ENCODE measurements at places on chromosomes 12 and 14. TPM values are rescaled to one million over a fixed set of nuclear protein-coding genes. Genes with fewer than 3 reads are reported as not detected.
A peak's percentile ranks its signal among the peaks of the same experiment; 100 is the strongest.

FOXJ2 gene
- total RNA-seq: 24.8 TPM

DNA sequence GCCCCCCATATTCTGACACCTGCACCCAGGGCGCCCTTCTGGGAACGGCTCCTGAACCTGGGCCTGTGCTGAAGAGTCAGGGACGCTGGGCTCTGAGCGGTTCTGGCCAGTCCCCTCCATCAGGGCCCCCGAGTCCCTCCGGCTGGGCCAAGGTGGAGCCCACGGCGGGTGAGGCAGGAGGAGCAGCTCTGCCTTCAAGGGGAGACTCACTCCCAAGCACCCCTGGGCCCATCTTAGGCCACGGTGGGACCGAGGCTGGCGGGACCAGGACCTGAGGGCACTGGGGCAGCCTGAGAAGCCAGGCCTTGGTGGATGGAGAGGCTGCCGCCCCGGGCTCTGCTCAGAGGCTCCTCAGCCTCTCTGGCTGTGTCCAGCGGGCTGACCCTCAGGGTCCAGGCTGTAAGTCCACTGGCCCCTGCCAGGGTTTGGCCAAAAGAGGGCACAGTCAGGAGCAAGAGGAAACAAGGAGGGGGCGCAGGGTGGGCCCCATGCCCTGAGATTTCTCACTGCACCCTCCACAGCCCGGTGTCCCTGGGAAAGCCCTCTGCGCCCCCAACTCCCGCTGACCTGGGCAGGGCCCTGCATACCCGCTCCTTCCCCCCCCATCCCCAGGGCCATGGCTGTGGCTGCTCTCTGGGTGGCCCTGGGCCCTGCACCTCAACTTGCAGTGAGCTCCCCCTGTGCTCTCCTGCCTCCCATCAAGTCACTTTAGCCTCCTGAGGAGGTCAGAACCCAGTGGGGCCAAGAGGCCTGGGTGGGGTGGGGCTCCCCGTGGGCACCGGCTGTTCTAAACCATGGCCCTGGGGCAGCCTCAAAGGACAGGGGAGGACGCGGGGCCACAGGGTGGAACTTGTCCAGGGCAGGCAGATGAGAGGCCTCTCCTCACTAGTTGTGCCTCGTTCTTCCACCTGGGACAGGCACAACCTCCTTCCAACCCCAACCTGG is 266.4 kb upstream of the SFSWAP start:
- no peaks in the 10 kb centered on the region for H3K4me1 ChIP-seq
- no peaks in the 10 kb centered on the region for H3K27me3 ChIP-seq
- H3K36me3 ChIP-seq: no peaks in the 10 kb centered on the region
- no peak overlapping the region for H3K27ac ChIP-seq
- no peak overlapping the region for H3K4me3 ChIP-seq
- no peak for DNase-seq

DNA sequence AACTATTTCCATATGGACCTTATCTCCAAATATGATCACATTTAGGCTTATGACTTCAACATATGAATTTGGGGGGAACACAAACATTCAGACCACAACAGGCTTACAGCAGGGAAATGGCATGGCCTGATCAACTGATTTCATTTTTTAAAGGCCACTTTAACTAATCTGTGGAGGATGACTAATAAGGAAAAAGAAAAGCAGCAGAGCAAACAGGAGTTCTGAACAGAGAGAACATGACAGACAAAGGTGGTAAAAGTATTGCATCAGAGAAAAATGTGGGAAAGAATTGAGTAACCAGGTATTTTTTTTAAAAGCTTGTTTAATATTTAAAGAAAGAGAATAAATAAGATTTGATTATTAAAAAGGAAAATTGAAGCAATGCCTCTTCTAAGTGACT is 366.1 kb upstream of the TMPO start:
- no peaks in the 10 kb centered on the region for H3K4me1 ChIP-seq
- no peak for DNase-seq
- no peak overlapping the region for H3K4me3 ChIP-seq

AQP6 gene
- not detected for total RNA-seq

DNA sequence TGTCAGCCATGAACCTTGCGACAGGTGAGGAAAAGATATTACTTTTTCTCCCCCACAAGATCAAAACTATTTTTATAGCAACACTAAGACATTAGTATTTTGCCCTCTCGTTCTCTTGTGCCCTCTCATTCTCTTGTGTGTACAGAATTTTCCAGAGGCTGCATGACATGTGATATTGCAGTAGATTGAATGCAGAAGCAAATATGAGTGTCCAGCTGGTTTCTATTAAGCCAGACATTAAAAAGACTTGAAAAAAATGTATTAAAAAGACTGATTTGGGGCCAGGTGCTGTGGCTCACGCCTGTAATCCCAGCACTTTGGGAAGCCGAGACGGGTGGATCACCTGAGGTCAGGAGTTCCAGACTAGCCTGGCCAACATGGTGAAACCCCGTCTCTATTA is 63.7 kb upstream of the ZFP36L1 start:
- H3K36me3 ChIP-seq: no peaks in the 10 kb centered on the region
- DNase-seq: no peak
- no peak overlapping the region for H3K27ac ChIP-seq
- H3K4me3 ChIP-seq: no peak overlapping the region
- H3K4me1 ChIP-seq: no peaks in the 10 kb centered on the region

GRCh38 chr14:95185033-95185766 is 27.9 kb upstream of the DICER1 start:
- peaks cover 26% of the 10 kb centered on the region for H3K4me1 ChIP-seq
- peak overlapping the region; percentile 31 for H3K27ac ChIP-seq
- no peak for DNase-seq
- H3K27me3 ChIP-seq: no peaks in the 10 kb centered on the region

DNA sequence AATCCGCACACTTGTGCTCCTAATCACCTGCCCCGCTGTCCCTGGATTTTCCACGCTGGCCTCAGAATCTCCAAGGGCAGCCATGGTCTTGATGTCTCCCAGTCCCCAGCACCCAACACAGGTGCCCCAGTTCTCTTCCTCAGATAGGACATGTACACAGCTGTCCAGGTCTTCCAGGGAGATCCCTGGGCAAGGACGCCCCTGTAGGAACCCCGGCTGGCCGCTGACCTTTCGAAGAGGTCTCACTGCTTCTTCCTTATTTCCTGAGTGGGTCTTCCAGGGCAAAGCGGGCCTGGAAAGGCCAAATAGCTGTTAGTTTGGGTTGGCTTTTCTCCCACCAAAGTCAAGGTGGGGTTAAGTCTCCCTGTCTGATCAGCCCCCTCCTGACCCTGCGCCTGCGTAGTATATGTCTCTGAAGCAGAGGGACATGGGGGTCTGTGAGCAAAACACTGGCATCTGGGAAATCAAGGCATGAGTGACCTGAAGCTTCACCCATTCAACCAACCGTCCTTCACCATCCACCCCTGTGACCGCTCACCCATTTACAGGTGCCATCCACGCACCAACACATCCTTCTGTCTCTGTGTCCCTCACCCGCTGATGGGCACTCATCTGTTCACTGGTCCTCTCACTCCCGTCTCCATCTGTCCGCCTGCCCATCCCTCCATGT is 4.6 kb downstream of the BEGAIN start:
- H3K36me3 ChIP-seq: no peaks in the 10 kb centered on the region
- peaks cover 10% of the 10 kb centered on the region for H3K4me1 ChIP-seq
- no peaks in the 10 kb centered on the region for H3K27me3 ChIP-seq
- DNase-seq: no peak
- no peak overlapping the region for H3K4me3 ChIP-seq

GRCh38 chr12:47534695-47535094 is 171.1 kb downstream of the RPAP3 start:
- no peaks in the 10 kb centered on the region for H3K36me3 ChIP-seq
- H3K4me1 ChIP-seq: no peaks in the 10 kb centered on the region
- H3K27me3 ChIP-seq: no peaks in the 10 kb centered on the region

GRCh38 chr14:33430414-33431035 is 491.8 kb downstream of the NPAS3 start:
- H3K27me3 ChIP-seq: no peaks in the 10 kb centered on the region
- H3K27ac ChIP-seq: no peak overlapping the region
- no peaks in the 10 kb centered on the region for H3K4me1 ChIP-seq
- DNase-seq: no peak

FOXA1 gene
- total RNA-seq: 11.5 TPM

DNA sequence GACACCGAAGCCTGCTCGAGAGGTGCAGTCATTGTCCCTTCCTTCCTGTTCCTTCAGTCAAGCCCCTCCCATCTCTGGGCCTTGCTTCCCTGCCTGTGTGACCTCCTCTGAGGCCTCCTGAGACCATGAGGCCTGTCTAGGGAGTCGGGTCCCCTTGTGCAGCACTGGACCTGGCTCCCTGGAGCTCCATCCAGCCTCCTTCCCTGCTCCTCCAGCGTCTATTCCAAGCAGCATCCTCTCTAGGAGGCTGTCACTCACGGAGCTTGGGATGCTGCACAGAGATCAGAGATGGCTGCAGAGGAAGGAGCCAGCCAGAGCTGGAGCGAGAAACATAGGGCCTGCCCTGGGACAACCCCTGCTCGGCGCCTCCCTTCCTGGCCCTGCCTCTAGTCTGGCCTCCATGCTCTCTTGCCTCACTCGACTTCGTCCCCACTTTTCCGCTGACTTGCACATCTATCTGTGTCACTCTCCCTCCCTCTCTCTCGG is 142.7 kb downstream of the BCL11B start:
- H3K4me1 ChIP-seq: peaks cover 14% of the 10 kb centered on the region
- no peaks in the 10 kb centered on the region for H3K27me3 ChIP-seq
- H3K4me3 ChIP-seq: no peak overlapping the region
- peak; percentile 90 for DNase-seq
- H3K36me3 ChIP-seq: no peaks in the 10 kb centered on the region
- no peak overlapping the region for H3K27ac ChIP-seq

DNA sequence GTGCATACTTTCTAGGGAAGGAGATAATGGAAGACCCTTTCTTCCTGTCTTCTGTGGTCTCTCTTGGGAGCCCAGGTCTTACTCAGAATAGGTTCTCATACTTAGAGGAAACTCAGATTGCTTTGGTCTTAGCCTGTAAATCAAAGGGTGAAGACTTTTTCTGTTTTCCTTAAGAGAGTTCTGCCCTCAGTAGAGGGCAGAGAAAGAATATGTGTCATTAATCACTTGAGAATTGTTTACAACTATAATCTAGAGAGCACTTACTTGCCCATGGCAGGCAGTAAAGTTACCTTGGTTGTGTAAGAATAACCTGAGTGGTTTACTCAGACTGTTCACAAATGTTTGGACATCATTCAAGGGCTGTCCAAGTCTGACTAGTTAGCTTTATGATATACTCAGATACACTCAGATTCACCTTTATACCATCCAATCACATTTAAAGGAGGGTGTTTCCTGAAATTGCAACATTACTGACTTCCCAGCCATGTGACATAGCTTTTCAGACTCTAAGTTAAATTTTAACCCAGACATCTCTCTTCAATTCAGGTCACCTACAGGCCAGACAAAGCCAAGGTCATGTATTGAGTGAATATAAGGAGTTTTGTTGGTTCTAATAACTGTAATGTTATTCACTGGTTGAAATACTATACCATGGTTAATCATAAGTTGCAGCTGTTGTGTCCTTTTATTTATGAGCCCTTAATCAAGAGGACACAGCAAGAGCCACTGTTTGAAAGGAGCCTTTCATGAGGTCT is 372.2 kb downstream of the RAD51B start:
- DNase-seq: no peak
- peak overlapping the region; percentile 25 for H3K27ac ChIP-seq
- no peaks in the 10 kb centered on the region for H3K27me3 ChIP-seq

GRCh38 chr14:77296155-77296554 is 24.5 kb downstream of the POMT2 start:
- DNase-seq: no peak
- H3K4me1 ChIP-seq: peaks cover 1% of the 10 kb centered on the region
- H3K27ac ChIP-seq: no peak overlapping the region
- no peaks in the 10 kb centered on the region for H3K27me3 ChIP-seq
- H3K4me3 ChIP-seq: no peak overlapping the region

RPS26 gene
- 597 TPM for total RNA-seq

GRCh38 chr12:70049596-70050360 is 193.5 kb upstream of the CNOT2 start:
- H3K4me1 ChIP-seq: peaks cover 6% of the 10 kb centered on the region
- H3K27me3 ChIP-seq: no peaks in the 10 kb centered on the region
- no peak overlapping the region for H3K27ac ChIP-seq
- no peaks in the 10 kb centered on the region for H3K36me3 ChIP-seq

GNB3 gene
- total RNA-seq: 5.2 TPM

DNA sequence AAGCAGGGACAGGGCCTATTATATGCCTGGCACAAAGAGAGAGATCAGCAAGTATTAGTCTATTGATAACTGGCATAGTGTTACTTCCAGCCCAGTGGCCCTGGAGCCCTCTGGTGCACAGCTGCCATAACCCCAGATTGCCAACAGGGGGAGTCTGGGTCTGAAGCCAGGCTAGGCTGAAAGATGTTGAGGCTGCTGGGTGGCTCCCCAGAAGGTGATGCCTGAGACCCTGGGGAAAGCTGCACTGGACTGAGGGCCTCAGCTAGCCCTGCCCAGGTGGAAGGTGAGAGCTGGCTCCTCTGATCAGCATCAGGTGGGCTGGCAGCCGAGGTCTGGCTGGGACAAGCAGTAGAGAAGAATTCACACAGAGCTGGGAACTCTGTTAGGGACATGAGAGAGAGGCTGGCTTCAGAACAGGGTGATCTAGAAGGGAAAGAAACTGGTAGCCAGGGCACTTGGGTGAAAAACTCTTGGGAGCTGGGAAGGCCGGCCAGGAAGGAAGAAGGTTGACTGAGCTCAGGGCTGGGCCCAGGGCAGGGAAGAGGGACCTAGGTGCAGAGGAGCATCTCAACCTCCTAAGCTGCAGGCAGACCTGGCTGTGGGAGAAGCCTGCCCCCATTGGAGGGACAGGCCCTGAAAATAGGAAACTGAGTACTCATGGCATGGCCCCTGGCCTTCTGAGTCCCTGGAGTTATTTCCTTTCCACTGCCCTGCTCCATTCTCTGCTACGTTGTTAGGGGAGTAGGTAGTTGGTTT is 3.9 kb downstream of the GZMH start:
- no peaks in the 10 kb centered on the region for H3K36me3 ChIP-seq
- H3K4me3 ChIP-seq: no peak overlapping the region
- H3K4me1 ChIP-seq: no peaks in the 10 kb centered on the region

DNA sequence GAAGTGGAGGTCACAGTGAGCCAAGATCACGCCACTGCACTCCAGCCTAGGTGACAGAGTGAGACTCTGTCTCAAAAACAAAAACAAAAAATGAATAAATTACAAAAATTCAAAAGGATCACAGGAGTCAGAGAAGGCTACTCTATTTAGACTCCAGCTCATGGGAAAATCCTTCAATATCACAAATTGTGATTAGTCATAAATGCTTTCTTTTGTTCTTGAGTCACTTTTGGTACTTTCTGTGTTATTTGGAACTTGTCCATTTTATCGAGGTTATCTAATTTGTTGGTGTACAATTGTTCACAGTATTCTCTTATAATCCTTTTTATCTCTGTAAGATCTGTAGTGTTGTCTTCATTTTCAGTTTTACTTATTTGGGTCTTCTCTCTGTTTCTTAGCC is 18.9 kb downstream of the ALDH2 start:
- H3K4me3 ChIP-seq: no peak overlapping the region
- H3K4me1 ChIP-seq: no peaks in the 10 kb centered on the region
- peaks cover 65% of the 10 kb centered on the region for H3K36me3 ChIP-seq
- H3K27ac ChIP-seq: no peak overlapping the region

DNA sequence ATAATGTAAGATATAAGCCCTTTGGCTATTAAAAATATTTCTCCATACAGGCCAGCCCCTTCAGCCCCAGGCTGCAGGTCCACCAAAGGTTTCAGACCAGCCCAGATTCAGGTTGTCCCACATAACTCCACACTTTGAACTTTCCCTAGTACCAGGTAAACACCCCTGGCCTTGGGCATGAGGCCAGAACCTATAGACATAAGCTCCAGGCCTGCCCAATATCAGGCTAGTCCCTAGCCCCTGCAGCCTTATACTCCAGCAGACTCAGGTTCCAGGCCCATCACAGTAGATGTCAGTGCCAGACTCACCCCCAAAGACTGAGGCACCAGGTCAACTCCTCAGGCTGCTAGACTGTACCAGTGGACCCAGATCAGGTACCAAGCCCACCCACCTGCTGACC is 178.5 kb upstream of the DAAM1 start:
- H3K4me1 ChIP-seq: no peaks in the 10 kb centered on the region
- no peaks in the 10 kb centered on the region for H3K27me3 ChIP-seq
- H3K27ac ChIP-seq: no peak overlapping the region
- no peak for DNase-seq
- no peaks in the 10 kb centered on the region for H3K36me3 ChIP-seq
- H3K4me3 ChIP-seq: no peak overlapping the region
